ENCODE measurements at places on chromosomes 13 and 19.
A peak's percentile ranks its signal among the peaks of the same experiment; 100 is the strongest.

- H3K27me3 ChIP-seq, result no peaks in the 10 kb centered on the region
- DNase-seq, result no peak
- peaks cover 1% of the 10 kb centered on the region for H3K36me3 ChIP-seq
Observed at GRCh38 chr13:49108196-49108595, 111.9 kb upstream of the MLNR start.

DNA sequence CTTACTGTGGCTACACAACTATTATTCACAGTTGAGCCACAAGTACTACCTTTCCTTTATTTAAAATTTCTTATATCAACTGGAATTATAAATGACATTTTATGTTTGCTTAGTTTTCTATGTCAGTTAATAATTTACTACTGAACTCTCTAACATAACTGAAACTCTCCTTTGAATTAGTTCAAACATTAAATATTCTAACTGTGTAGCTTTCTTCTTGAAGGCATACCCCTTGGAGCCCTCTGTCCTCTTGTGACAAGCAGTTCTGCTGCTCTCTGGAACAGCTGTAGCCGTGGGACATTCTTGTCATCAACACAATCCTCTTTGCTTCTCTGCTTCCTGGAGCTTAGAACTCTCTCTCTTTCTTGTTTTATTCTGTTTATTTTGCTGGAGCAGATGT, 244.8 kb downstream of the NHLRC3 start:
- no peak overlapping the region for H3K4me3 ChIP-seq
- no peaks in the 10 kb centered on the region for H3K27me3 ChIP-seq
- DNase-seq, result no peak
- H3K36me3 ChIP-seq, result no peaks in the 10 kb centered on the region
- H3K4me1 ChIP-seq, result no peaks in the 10 kb centered on the region

DNA sequence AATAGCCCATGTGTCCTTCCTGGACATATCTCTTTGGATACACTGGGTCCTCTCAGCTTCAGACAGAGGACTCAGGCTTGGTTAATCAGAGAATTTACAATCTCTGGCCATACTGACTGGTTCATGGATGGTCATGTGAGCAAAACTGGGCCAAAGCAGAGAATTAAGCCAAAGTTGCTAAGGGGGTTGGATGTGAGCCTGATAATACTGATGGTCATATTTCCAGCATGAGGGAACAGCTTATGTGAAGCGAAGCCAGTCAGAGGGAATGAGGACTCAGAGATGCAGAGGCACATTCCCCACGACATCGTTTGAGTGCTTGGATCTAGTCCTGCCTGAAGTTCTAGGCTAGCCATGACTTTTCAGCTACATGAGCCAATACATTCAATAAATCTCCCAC, 22.0 kb upstream of the LRRC4B start:
- no peak overlapping the region for H3K4me3 ChIP-seq
- H3K27me3 ChIP-seq, result no peaks in the 10 kb centered on the region
- no peaks in the 10 kb centered on the region for H3K36me3 ChIP-seq
- H3K4me1 ChIP-seq, result no peaks in the 10 kb centered on the region
- H3K27ac ChIP-seq, result no peak overlapping the region
- no peak for DNase-seq

GRCh38 chr13:30982506-30982905, 50.0 kb downstream of the TEX26 start:
- no peak overlapping the region for H3K27ac ChIP-seq
- H3K27me3 ChIP-seq, result no peaks in the 10 kb centered on the region
- no peak for DNase-seq
- no peaks in the 10 kb centered on the region for H3K36me3 ChIP-seq
- peaks cover 6% of the 10 kb centered on the region for H3K4me1 ChIP-seq

DNA sequence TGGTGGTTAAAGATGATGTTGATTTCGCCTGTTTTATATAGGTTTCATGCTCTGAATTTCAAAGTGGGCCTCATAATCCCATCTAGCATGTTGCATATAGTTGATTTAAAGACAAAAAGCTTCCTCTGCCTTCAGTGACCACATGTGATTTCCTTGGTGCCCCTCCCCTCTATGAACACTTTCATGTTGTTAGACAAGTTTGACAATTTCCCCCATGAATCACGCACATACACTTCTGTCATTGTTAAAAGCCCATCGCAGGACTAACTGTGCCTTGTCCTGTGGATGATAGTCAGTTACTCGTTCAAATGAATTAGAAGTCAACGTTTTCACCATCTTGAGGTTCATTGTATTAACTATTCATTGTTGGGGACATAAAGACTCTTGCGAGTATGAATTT, 6.7 kb downstream of the TNFSF11 start:
- no peak for DNase-seq
- no peak overlapping the region for H3K4me3 ChIP-seq
- H3K27ac ChIP-seq, result no peak overlapping the region
- H3K36me3 ChIP-seq, result no peaks in the 10 kb centered on the region
- H3K27me3 ChIP-seq, result peaks cover 10% of the 10 kb centered on the region

DNA sequence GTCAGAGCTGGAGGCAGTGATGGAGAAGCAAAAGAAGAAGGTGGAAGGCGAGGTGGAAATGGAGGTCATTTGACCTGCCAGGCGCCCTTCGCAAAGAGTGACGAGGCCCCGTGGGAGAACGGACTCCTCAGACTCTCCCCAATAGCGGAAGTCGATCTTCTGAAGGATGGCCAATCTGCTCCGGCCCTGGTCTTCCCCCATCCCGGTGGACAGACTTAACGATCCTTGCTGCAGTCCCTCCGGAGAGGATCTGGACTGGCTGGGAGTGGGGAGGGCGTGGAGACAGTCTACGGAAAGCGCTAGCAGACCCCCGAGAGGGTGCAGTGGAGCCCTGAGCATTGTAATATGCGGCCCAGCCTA, 11.9 kb downstream of the EPS8L1 start:
- peaks cover 9% of the 10 kb centered on the region for H3K4me1 ChIP-seq
- H3K27me3 ChIP-seq, result peaks cover 23% of the 10 kb centered on the region
- H3K27ac ChIP-seq, result no peak overlapping the region
- DNase-seq, result peak; percentile 19

DNA sequence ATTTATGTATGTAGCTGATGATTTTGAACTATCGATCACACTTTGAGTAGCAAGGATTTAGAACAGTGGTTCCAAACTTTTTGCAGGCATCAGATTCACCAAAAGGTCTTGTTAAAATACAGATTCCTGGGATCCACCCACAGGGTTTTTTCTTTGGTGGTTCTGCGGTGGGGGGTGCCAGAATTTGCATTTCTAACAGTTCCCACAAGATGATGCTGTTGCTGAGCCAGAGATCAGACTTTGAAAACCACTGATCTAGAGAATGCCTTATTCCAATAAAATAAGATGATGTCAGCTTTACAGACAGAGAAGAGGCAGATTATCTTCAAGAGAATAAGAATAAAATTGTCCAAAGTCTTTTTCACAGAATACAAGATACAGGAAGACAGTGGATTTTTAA, 80.9 kb upstream of the SHISA2 start:
- no peaks in the 10 kb centered on the region for H3K36me3 ChIP-seq
- no peaks in the 10 kb centered on the region for H3K27me3 ChIP-seq
- peak; percentile 6 for DNase-seq
- no peak overlapping the region for H3K4me3 ChIP-seq
- no peaks in the 10 kb centered on the region for H3K4me1 ChIP-seq
- no peak overlapping the region for H3K27ac ChIP-seq

- peaks cover 45% of the 10 kb centered on the region for H3K27me3 ChIP-seq
- no peak overlapping the region for H3K4me3 ChIP-seq
- no peak overlapping the region for H3K27ac ChIP-seq
- DNase-seq, result no peak
Observed at GRCh38 chr19:17951990-17952976, 14.6 kb upstream of the KCNN1 start.

GRCh38 chr13:20019043-20019442, 60.5 kb downstream of the ZMYM2 start:
- H3K4me1 ChIP-seq, result no peaks in the 10 kb centered on the region
- no peak overlapping the region for H3K27ac ChIP-seq
- H3K27me3 ChIP-seq, result no peaks in the 10 kb centered on the region
- H3K36me3 ChIP-seq, result no peaks in the 10 kb centered on the region
- no peak overlapping the region for H3K4me3 ChIP-seq

GRCh38 chr13:31955741-31956140, 75.8 kb upstream of the FRY start:
- DNase-seq, result no peak
- no peaks in the 10 kb centered on the region for H3K27me3 ChIP-seq
- peaks cover 5% of the 10 kb centered on the region for H3K4me1 ChIP-seq
- H3K27ac ChIP-seq, result no peak overlapping the region
- no peak overlapping the region for H3K4me3 ChIP-seq
- no peaks in the 10 kb centered on the region for H3K36me3 ChIP-seq

GRCh38 chr13:59208405-59209195, 955.1 kb downstream of the DIAPH3 start:
- no peak overlapping the region for H3K27ac ChIP-seq
- no peaks in the 10 kb centered on the region for H3K27me3 ChIP-seq
- no peaks in the 10 kb centered on the region for H3K36me3 ChIP-seq
- no peak for DNase-seq

DNA sequence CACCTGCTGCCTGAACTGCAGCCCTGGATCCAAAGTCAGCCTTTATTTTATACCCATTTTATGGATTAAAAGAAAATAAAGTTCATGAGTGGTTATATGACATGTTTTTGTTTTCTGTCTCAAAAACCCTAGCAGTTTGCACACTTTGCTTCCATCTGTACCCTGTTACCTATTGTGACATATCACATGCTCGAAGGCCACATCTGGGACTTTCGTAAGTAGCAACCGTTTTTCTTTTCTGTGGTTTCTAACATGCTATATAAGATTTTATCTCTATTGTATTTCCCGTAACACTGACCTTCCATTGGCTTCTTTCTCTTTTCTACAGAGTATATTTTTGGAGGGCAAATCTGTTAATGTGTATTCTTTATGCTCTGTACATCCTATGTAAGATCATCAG, 1007.2 kb downstream of the PCDH9 start:
- H3K4me3 ChIP-seq, result no peak overlapping the region
- H3K27me3 ChIP-seq, result no peaks in the 10 kb centered on the region
- no peak overlapping the region for H3K27ac ChIP-seq
- H3K4me1 ChIP-seq, result no peaks in the 10 kb centered on the region
- DNase-seq, result no peak

DNA sequence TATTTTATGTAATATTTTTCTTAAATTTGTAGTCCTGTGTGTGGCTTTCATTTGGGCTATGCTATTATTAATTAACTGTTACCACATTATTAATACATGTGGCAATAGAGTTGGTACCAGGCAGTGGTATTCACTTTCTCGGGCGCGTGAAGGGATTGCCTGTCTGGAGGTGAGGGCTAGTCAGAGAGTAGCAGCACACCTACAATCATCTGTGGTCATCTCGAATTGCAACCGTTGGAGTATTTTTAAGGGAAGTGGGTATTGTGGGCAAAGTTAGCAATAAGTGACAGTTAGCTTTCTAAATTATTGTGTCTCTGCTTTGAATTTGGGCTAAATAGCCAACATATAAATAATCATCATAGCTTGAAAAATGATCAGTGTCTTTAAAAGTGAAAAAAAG, 20.0 kb upstream of the GPR18 start:
- H3K4me1 ChIP-seq, result no peaks in the 10 kb centered on the region
- no peak overlapping the region for H3K4me3 ChIP-seq
- DNase-seq, result no peak
- no peaks in the 10 kb centered on the region for H3K27me3 ChIP-seq

- H3K27ac ChIP-seq, result peak overlapping the region; percentile 60
- no peaks in the 10 kb centered on the region for H3K27me3 ChIP-seq
- no peak overlapping the region for H3K4me3 ChIP-seq
- DNase-seq, result peak; percentile 74
Observed at GRCh38 chr19:15299568-15300409, 32.5 kb downstream of the BRD4 start.

DNA sequence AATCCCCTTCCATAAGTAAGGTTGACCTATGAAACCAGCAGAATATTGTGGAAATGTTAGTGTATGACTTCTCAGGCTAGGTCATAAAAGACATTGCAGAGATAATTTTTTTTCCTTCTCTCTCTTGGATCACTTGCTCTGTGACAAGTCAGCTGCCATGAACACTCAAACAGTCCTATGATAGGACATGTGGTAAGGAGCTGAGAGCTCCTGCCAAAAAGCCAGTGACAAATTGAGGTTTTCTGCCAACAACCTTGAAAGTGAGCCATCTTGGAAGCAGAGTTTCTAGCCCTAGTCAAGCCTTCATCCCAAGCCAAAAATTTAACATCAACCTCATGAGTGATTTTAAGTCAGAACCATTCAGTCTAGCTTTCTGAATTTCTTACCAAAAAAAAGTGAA, 270.9 kb upstream of the NBEA start:
- no peaks in the 10 kb centered on the region for H3K27me3 ChIP-seq
- H3K36me3 ChIP-seq, result no peaks in the 10 kb centered on the region
- DNase-seq, result no peak
- H3K4me1 ChIP-seq, result no peaks in the 10 kb centered on the region

DNA sequence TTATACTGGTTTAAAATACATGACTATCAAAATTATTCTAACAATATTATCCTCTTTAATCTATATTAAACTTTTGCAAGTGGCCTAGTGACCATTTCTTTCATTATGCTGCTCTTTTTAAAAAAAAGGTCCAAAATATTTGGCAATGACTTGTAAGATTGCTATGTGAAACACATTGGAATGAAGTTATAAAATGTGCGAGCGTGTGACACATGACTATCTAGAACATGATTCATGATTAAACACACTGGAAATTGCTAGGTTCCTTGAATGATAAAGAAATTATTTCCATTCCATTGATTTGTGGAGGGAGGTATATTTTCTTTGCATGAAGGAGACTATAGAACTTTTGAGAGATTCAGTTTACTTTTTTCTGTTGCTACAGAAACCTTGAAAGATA, 739.1 kb downstream of the DIAPH3 start:
- H3K36me3 ChIP-seq, result no peaks in the 10 kb centered on the region
- peaks cover 8% of the 10 kb centered on the region for H3K4me1 ChIP-seq
- H3K4me3 ChIP-seq, result no peak overlapping the region

- H3K4me1 ChIP-seq, result no peaks in the 10 kb centered on the region
- no peak for DNase-seq
- H3K36me3 ChIP-seq, result no peaks in the 10 kb centered on the region
- no peak overlapping the region for H3K4me3 ChIP-seq
- H3K27ac ChIP-seq, result no peak overlapping the region
- no peaks in the 10 kb centered on the region for H3K27me3 ChIP-seq
Observed at GRCh38 chr13:53158201-53158600, 129.6 kb downstream of the OLFM4 start.

GRCh38 chr19:50311723-50312635, 17.2 kb downstream of the KCNC3 start:
- no peak for DNase-seq
- H3K27ac ChIP-seq, result no peak overlapping the region
- H3K4me1 ChIP-seq, result no peaks in the 10 kb centered on the region
- H3K36me3 ChIP-seq, result no peaks in the 10 kb centered on the region

DNA sequence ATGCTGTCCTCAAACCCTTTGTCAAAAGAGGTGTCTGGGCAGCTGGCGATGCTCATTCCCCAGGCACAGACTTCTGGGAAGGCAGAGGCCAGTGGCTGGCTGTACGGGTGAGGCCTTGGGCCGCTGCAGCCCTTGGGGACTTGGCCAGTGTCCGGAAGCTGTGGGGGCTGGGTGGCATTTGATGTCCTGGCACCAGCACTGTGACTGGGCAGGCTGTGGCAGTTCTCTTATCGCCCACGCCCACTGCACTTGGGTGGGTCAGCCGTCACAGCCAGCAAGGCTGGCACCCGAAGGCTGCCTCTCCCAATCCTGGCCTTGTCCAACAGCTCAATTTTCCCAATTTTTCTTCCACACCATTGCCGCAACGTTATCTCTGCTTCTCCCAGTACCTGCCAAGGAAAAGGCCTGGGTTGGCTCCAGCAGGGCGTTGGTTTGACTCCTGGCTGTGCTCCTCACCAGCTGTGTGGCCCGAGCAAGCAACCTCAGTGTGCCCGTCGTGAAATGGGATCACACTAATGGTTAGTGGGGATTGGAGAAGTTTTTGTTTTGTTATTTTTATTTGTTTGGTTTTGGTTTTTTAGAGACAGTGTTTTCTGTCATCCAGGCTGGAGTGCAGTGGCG, 12.7 kb upstream of the SLC44A2 start:
- H3K4me1 ChIP-seq, result peaks cover 11% of the 10 kb centered on the region
- no peaks in the 10 kb centered on the region for H3K36me3 ChIP-seq
- peak; percentile 38 for DNase-seq
- H3K27ac ChIP-seq, result peak overlapping the region; percentile 43
